Pancreas (tissue), 10 donors: ENCODE measurements at places on chromosomes 12 and 14.

DNA sequence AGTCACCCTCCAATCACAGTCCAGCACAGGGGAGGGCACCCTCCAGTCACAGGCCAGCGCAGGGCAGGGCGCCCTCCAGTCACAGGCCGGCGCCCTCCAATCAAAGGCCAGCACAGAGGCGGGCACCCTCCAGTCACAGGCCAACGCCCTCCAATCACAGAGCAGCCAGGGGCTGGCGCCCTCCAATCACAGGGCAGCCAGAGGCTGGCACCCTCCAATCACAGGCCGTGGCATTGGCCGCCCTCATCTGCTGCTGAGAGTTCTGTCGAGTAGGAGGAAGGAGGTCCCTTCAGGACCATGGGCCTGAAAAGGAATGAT lies 26.6 kb downstream of the DDX51 start:
- peaks cover 11% of the 10 kb centered on the region for H3K36me3 ChIP-seq
- H3K4me1 ChIP-seq: no peaks in the 10 kb centered on the region
- no peak for DNase-seq
- H3K4me3 ChIP-seq: no peak overlapping the region
- H3K27me3 ChIP-seq: no peaks in the 10 kb centered on the region
- H3K27ac ChIP-seq: no peak overlapping the region

DNA sequence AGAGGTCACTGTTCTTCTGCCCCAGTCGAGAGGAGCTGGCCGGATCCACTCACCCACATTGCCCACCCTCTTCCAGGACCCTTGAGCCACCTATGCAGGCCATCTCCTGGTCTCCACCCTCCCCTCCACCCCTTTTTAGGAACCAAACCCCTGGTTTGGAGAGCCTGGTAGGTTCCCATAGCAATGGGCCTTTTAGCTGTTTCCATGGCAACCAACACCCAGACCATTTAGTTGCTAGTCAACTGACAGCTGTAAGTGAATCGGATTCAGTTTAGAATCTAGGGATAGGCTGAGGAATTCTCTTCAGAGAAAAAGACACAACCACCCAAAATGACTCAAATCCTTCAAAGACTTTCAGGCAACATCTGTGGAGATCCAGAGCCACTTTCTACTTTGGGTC lies 16.5 kb downstream of the NPC2 start:
- DNase-seq: no peak
- H3K27me3 ChIP-seq: no peaks in the 10 kb centered on the region
- no peaks in the 10 kb centered on the region for H3K4me1 ChIP-seq
- no peak overlapping the region for H3K4me3 ChIP-seq
- H3K36me3 ChIP-seq: peaks cover 1% of the 10 kb centered on the region

GRCh38 chr14:89507521-89507920 lies 90.5 kb upstream of the FOXN3 start:
- no peaks in the 10 kb centered on the region for H3K27me3 ChIP-seq
- H3K36me3 ChIP-seq: no peaks in the 10 kb centered on the region
- H3K4me1 ChIP-seq: no peaks in the 10 kb centered on the region
- no peak for DNase-seq
- no peak overlapping the region for H3K27ac ChIP-seq

DNA sequence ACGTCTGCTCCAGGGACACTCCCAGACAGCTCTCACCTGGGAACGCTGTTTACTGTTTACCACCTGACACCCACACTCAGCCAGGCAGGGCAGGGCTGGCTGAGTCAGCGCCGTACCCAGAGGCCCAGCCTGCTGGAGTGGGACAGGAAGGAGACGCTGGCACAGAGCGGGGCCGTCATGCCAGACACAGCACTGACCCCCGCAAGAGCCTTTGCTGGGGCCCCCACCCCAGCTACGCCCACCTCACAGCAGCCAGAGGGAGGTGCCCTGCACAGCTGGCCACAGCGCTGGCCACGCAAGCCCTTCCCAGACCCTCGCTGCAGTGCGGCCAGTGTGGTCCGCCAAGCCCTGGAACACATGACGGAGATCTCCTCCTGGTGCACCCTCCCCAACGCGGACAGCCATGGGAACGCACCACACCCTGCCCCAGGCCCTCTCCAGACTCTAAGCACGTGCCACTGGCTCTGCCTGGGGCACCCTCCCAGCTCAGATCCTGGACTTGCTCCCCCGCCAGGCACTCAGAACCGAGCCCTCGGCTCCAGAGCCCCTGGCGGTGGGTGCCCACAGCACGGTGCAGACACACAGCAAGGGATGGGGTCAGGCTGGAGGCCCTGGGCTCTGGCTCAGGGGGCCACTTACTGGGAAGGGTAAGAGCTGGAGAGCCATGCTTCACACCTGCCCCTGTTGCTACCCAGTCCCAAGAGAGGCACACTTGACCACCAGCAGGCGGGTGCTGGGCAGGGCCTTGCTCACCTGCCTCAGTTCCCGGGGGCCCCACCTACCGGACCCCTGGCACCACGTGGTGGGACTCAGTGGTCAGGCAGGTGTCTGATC lies 5.7 kb downstream of the AHNAK2 start:
- H3K4me3 ChIP-seq: no peak overlapping the region
- H3K36me3 ChIP-seq: no peaks in the 10 kb centered on the region
- peak; percentile 76 for DNase-seq
- peaks cover 25% of the 10 kb centered on the region for H3K4me1 ChIP-seq
- no peaks in the 10 kb centered on the region for H3K27me3 ChIP-seq

GRCh38 chr12:108768591-108769500 lies 37.5 kb upstream of the CORO1C start:
- no peaks in the 10 kb centered on the region for H3K27me3 ChIP-seq
- no peak overlapping the region for H3K27ac ChIP-seq
- H3K36me3 ChIP-seq: no peaks in the 10 kb centered on the region

DNA sequence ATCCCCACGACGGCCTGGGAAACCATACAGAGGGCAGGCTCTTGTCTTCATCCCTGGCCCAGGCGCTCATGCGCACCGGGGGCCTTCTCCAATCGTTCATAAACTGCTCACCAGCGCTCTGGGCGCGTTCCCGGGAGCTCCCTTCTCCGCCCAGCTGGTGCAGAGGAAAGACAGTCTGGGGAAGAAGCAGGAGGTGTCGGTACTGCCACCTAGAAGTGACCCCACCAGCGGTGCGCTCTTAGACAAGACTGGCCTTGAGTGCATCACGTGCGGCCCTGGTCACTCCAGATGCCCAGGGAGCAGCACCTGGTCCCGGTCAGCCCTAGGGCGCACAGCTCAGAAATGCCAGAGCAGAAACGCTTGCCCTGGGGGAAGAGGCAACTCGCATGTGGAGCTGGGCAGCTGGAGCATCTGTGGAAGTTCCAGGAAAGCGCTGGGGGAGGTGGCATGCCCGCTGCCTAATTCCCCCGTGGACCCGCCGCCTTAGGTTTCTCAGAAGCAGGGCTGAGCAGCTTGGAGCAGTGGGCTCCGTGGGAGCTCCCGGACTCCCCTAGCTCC lies 2.5 kb downstream of the GSC start:
- no peaks in the 10 kb centered on the region for H3K4me1 ChIP-seq
- H3K4me3 ChIP-seq: no peak overlapping the region
- no peak for DNase-seq
- H3K36me3 ChIP-seq: no peaks in the 10 kb centered on the region
- H3K27me3 ChIP-seq: no peaks in the 10 kb centered on the region

- no peaks in the 10 kb centered on the region for H3K36me3 ChIP-seq
- H3K27me3 ChIP-seq: no peaks in the 10 kb centered on the region
- H3K4me1 ChIP-seq: no peaks in the 10 kb centered on the region
- DNase-seq: no peak
Measured at GRCh38 chr12:43214166-43214565, 337.8 kb downstream of the ADAMTS20 start.

- no peaks in the 10 kb centered on the region for H3K27me3 ChIP-seq
- no peak overlapping the region for H3K27ac ChIP-seq
- H3K36me3 ChIP-seq: no peaks in the 10 kb centered on the region
- DNase-seq: no peak
- H3K4me1 ChIP-seq: no peaks in the 10 kb centered on the region
Measured at GRCh38 chr12:127230843-127231260, 1036.1 kb upstream of the TMEM132C start.

DNA sequence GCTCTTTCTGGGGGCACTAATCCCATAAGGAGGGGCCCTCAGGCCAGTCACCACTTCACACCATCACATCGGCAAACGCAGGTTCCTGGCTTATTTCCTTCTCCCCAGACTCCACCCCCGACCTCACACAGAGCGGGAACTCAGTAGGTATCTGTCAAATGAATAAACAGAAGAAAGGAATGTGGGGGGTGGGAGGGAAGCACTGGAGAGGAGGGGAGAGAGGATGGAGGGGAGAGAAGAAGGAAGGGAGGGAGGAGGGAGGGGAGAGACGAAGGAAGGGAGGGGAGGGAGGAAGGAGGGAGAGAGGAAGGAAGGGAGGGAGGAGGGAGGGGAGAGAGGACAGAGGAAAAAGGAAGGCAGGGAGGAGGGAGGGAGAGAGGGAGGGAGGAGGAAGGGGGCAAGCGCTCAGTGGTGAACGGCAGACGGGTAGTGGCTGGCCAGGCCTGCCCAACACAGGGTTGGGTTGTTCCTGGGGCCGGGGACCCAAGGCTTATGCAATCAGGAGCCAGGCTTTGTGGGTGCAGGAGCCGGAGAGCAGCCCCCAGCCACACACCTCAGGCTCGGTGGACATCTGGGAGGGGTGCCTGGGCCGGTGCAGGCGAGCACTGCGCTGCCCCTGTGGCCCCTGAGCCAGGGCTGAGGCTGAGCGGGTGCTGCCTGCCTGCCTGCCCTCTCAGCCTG lies 52.6 kb upstream of the FBRSL1 start:
- H3K36me3 ChIP-seq: no peaks in the 10 kb centered on the region
- H3K4me3 ChIP-seq: no peak overlapping the region
- no peaks in the 10 kb centered on the region for H3K27me3 ChIP-seq

GRCh38 chr12:59833408-59833807 lies 237.6 kb downstream of the SLC16A7 start:
- no peak for DNase-seq
- no peaks in the 10 kb centered on the region for H3K27me3 ChIP-seq
- no peaks in the 10 kb centered on the region for H3K4me1 ChIP-seq
- no peak overlapping the region for H3K27ac ChIP-seq
- H3K4me3 ChIP-seq: no peak overlapping the region

- no peak overlapping the region for H3K27ac ChIP-seq
- no peak overlapping the region for H3K4me3 ChIP-seq
- H3K27me3 ChIP-seq: no peaks in the 10 kb centered on the region
- no peak for DNase-seq
Measured at GRCh38 chr12:130053651-130054069, 108.6 kb upstream of the FZD10 start.

DNA sequence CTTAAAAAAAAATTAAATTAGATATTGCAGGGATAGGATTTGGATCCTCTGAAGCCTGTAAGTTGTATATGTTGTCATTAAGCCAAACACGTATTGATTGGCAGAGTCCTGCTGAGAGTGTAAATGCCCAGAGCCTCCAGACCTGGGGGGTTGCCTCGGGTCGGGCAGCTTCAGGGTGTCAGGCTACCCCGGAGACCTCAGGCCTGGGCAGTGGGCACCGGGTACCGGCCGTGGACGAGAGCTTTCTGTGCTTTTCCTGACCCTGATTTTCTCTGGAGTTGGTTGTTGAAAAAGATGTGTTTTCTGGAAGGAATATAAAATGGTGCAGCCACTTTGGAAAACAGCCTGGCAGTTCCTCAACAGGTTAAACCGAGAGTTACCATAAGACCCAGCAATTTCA lies 96.1 kb downstream of the DNAH10 start:
- H3K27ac ChIP-seq: no peak overlapping the region
- H3K4me1 ChIP-seq: no peaks in the 10 kb centered on the region
- H3K36me3 ChIP-seq: no peaks in the 10 kb centered on the region
- no peaks in the 10 kb centered on the region for H3K27me3 ChIP-seq
- DNase-seq: no peak

GRCh38 chr12:4168036-4168435 lies 105.5 kb upstream of the CCND2 start:
- no peak overlapping the region for H3K4me3 ChIP-seq
- no peak overlapping the region for H3K27ac ChIP-seq
- H3K4me1 ChIP-seq: no peaks in the 10 kb centered on the region
- H3K36me3 ChIP-seq: no peaks in the 10 kb centered on the region

GRCh38 chr12:12564911-12565310 lies 2.2 kb upstream of the DUSP16 start:
- H3K36me3 ChIP-seq: no peaks in the 10 kb centered on the region
- no peak for DNase-seq
- H3K4me3 ChIP-seq: no peak overlapping the region
- no peaks in the 10 kb centered on the region for H3K27me3 ChIP-seq
- H3K4me1 ChIP-seq: peaks cover 14% of the 10 kb centered on the region

DNA sequence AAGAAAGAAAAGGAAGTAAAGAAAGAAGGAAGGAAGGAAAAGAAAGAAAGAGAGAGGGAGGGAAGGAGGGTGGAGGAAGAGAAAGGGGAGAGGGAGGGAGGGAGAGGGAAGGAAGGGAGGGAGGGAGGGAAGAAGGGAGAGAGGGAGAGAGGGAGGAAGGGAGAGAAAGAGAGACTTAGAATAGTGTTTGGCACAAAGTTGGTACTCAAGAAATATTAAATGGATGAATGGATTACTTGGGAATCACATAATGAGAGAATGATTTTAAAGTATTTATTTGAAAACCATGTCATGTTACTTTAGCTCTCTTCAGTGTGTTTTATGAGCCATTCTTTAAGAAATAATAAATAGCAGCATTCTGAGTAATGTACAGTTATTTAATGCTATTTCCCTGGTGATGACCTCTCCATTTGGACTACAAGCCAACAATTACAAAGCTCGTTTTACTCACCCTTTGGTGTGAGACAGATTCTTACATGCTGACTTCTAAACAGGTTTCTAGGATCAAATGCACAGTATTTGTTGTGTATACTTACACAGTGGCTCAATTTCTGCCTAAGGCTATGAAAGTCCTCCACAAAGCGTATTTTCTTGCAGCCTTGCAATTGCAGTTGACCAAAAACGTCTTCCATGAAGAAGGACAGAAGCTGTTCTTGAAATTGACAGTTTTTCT lies 861 bp downstream of the IL26 start:
- H3K36me3 ChIP-seq: no peaks in the 10 kb centered on the region
- H3K27ac ChIP-seq: no peak overlapping the region
- no peaks in the 10 kb centered on the region for H3K4me1 ChIP-seq
- no peaks in the 10 kb centered on the region for H3K27me3 ChIP-seq
- DNase-seq: no peak

GRCh38 chr14:95686935-95687334 lies 709 bp downstream of the TCL1B start:
- H3K36me3 ChIP-seq: no peaks in the 10 kb centered on the region
- no peak overlapping the region for H3K27ac ChIP-seq
- H3K4me1 ChIP-seq: no peaks in the 10 kb centered on the region
- H3K4me3 ChIP-seq: no peak overlapping the region
